ENCODE measurements at places on chromosomes 6 and 20. TPM values are rescaled to one million over a fixed set of nuclear protein-coding genes. Genes with fewer than 3 reads are reported as not detected.

DNA sequence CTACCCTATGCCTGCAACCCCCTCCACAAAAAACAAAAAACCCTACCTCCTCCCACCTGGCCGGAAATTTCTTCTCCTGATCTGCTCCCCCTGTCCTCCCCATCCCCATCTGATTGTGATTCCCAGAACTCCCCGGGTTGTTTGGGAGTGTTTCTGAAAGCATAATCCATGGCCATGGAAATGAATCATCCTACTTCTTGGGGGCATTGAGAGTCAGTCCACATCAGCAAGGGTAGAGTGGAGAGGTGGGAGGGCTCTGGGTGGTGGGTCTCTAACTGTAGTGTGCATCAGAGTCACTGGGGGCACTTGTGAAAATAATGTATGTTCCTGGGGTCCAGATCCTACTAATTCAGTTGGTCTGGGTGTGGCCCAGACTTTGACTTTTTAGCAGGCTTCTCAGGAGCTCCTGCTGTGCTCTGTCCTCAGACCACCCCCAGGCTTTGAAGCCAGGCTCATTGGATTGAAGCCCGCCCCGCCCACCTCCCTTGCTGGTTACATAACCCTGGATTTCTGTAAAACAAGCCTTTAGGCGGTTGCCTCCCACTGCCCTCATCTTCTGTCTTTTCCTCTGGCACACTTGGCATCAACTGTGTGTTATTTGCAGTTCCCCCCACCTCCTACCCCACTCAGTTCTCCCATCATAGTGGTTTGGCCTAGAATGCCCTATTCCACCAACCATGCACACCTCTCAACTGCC is 10.5 kb downstream of the PIGT start:
- peaks cover 37% of the 10 kb centered on the region for H3K36me3 ChIP-seq
- H3K4me3 ChIP-seq = no peak overlapping the region

ANKS1A gene
- 68.3 TPM for total RNA-seq

ENPP5 gene
- total RNA-seq = 3.8 TPM

STMND1 gene
- not detected for total RNA-seq

C2 gene
- total RNA-seq = 10.0 TPM

GRCh38 chr6:112197636-112198035 is 56.7 kb downstream of the LAMA4 start:
- H3K36me3 ChIP-seq = peaks cover 66% of the 10 kb centered on the region
- peak overlapping the region; percentile 53 for H3K27ac ChIP-seq
- peaks cover 80% of the 10 kb centered on the region for H3K4me1 ChIP-seq
- no peak overlapping the region for H3K4me3 ChIP-seq

BNIP5 gene
- not detected for total RNA-seq

GRCh38 chr20:20184149-20184548 is 131.8 kb downstream of the CFAP61 start:
- no peak overlapping the region for H3K27ac ChIP-seq
- no peak for DNase-seq
- no peaks in the 10 kb centered on the region for H3K4me1 ChIP-seq
- no peak overlapping the region for H3K4me3 ChIP-seq
- H3K36me3 ChIP-seq = no peaks in the 10 kb centered on the region

- no peak for DNase-seq
- no peaks in the 10 kb centered on the region for H3K27me3 ChIP-seq
- no peak overlapping the region for H3K27ac ChIP-seq
- no peaks in the 10 kb centered on the region for H3K36me3 ChIP-seq
Observed at GRCh38 chr6:113683968-113684367, 173.2 kb upstream of the MARCKS start.

Measured in esophagus muscularis mucosa (tissue), 4 donors.